ENCODE measurements at places on chromosomes 3 and 15. TPM values are rescaled to one million over a fixed set of nuclear protein-coding genes. Genes with fewer than 3 reads are reported as not detected.

DNA sequence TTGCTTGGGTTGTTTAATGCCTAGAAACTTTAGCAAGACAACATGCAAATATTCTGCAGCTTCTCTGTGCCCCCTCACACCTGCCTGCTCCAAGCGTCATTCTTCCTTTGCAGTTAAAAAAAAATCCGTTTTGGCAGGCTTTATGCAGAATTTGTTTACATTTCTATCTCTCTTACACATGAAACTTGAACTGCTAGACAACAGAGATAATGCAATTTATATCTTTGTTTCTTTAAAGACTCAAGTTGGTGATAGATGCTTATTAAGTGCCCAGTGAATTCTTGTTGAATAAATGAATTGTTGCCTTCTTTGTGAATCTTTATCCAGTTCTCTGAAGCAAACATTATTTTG is 53.2 kb downstream of the CHST2 start:
- DNase-seq, result no peak

DNA sequence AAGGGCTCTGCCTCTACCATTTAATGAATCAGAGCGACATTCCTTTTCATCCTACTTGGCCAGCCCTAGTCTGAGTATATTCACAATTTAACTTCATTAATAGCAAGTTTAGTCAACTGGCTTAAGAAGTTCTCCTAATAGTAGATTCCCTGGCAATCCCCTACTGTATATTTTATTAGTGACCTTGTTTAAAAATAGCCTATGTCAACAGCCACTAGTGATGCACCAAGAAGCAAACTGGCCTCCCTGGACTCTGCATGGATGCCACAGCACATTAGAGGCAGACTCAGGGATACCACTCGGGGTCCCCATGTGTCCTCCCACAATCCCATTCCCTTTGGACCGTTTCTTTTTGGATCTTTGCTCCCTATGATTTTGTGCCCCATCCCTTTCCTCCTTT is 83.6 kb downstream of the THSD4 start:
- DNase-seq, result no peak

MRPL47 gene
- 33.6 TPM for total RNA-seq

SPG11 gene
- 55.8 TPM for total RNA-seq

DNA sequence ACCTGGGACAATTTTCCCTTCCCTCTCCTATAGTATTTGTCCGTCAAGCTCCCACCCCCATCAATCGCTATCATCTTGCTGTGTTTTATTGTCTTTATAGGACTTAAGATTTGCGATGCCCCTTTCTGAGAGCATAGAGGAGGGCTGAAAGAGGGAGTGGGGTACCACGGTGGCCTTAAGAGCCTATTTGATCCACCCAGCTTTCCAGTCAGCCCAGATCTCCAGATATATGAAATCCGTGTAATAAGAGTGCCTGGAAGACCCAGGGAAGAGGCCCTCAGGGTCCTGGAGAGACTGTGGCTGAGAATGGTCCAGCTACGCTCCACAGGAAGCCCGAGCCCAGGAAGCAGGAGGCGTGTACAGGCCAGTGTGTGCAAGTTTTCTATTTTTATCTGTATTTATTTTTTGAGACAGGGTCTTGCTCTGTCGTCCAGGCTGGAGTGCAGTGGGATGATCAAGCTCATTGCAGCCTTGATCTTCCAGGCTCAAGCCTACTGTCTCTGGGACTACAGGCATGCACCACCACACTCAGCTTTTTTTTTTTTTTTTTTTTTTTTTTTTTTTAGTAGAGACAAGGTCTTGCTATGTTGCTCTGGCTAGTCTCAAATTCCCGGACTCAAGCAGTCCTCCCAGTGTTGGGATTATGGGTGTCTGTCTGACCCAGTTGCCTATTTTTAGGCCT is 964 bp upstream of the NCKIPSD start:
- no peak for DNase-seq

DNA sequence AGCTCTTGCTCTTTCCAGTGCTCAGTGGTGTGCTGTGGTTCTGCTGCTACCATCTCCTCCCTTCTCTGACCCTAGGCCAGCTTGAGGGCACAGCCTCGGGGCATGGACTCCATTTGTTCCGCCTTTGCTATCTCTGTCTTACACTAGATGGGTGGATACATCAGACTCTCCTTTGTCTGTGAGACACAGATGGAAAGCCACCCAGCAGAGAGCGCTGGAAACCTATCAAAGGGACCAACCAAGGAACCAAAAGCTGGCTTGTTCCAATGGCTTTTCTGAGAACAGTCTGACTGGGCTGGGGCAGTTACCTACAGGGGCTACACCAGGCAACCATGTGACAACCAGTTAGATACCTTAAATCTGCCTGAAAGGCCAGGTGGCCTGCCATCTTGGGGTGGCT is 63.8 kb downstream of the NPTN start:
- DNase-seq, result no peak

C3orf85 gene
- not detected for total RNA-seq

DNA sequence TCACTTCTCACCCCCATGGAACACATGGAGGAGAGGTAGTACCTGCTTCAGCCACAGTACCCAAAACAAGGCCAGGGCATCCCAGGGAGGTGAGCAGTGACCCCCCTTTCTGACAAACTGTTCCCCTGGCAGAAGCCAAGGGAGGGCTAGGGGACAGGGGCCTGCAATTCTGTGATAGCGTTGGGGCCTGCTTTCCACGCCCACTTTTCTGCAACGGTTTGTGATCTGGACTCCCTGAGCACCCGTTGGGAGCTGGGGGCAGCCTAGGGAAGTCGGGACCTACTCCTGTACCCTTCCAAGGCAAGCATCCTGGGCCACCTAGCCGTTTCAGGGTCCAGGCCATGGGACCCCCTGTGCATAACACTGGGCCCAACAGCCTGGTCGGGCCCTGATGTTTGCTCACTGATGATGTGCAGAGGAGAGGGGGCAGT is 996 bp upstream of the DNAJA4 start:
- no peak for DNase-seq

IMPG2 gene
- total RNA-seq, result 0.83 TPM

GRCh38 chr3:111069974-111070771 is 1.4 kb upstream of the NECTIN3 start:
- no peak for DNase-seq

DNA sequence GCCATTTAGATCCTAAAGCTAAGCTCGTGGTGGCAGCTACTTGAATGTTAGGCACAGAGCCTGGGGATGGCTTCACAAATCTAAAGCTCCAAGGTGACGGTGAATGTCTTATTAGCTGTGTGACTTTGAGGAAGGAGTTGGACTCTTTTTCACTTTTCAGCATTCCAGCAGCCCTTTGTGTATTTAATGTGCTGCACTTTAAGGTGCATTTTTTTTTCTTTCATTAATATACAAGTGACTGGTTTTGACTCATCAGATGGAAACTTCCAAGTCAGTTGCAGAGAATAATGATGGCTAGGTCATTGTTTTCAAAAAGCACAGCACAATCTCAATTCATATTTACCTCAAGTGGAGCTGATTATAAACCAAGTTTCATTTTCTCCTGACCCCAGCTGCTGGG is 55.8 kb downstream of the TMED3 start:
- DNase-seq, result peak; percentile 19
